ENCODE measurements at places on chromosomes 1 and 21. TPM values are rescaled to one million over a fixed set of nuclear protein-coding genes. Genes with fewer than 3 reads are reported as not detected.

DNA sequence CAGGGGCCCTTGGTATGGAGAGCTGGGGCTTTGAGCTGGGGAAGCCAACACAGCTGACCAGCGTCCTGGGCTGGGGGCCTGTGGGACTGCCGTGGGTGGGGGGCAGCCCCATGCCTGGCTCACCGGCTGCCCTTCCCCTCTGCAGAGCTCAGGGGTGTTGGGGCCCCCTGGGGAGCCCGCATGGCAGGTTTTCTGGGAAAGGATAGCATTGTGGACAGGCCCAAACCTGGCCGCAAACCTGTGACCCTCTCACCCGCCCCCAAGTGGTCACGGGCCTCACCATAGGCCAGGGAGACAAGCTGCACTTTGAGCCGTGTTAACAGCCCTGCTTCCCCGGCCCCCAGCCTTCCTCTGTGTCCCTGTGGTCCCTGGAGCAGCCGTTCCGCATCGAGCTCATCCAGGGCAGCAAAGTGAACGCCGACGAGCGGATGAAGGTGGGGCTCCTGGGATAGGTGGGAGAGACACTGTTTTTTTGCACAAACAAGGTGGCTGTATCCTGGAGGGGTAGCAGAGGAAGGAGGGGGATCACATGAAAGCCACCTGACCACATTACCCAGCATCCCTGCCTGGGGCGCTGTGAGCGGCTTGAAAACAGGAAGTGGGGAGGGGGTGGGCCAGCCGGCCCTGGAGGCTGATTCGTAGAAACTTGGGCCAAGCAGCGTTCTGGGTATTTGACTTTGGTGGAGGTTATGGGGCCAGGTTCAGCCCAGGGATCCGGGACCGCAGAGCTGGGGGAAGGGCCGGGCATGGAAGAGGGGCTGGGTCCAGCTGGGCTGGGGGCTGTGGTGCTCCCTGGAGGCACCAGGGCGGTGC, 65.9 kb downstream of the PIK3CD start:
- peak; percentile 69 for DNase-seq

DNA sequence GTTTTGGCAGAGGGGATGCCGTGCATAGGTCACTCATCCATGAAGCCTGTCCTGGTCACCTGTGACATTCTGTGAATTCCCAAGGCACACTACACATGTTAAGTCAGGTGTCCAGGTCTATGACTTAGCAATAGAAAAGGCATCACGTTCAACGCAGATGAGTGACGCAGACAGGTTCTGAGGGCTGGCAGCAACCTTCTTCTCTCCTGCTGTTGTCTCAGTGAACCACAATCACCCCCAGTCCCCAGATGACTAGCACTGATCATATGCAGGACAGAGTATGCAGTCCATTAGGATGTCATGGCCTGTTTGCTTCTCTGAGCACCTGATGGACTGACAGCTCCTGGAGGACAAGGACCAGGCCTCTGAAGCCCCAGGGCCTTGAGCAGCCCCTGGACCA, 157.8 kb upstream of the KAZN start:
- no peak for DNase-seq

DNA sequence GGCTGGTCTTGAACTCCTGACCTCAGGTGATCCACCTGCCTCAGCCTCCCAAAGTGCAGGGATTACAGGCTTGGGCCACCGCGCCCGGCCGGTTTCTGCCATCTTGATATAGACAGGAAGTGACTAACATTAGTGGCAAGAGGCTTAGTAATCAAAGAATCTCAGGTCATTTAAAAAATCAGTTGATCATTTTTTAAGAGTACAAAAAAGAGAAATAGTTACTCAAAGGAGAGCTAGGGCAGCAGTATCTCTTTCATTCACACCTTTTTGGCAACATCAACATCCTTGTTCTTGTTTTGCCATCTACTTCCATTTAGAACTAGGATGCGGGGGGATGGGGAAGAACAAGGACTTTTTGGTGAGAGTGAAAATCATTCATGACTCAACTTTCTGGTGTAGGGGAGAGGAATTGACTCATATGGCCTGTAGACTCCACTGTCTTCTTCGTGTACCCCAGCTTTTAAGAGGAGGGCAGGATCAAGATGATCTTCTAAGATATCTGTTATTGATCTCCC, 8.8 kb downstream of the FCRLB start:
- peak; percentile 88 for DNase-seq

NES gene
- total RNA-seq, result 1.5 TPM

DNA sequence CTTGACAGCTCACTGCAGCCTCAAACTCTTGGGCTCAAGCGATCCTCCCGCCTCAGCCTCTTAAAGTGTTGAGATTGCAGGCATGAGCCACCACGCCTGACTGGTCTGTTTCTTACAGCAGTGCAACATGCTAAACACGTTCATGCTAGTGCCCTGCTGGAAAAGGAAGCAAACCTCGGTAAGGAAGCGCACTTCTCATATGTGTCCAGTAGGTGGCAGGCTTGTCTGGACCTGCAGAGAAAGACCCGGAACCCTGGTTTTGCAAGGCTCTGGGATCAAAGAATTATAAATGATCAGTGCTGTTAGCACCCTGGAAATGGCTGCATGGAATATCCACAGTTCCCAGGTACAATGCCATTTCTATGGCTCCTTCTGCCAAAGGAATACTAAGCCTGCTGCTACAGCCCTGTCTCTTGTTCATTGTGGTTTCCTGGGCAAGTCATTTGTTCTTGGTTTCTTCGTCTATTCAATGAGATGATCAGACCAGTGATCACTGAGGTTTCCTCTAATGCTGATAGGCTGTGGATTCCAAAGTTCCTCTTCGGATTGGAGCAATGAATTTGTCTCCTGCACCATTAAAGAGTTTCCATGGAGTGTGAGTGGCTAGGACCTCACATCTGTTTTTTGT, 15.9 kb downstream of the RNU5D-1 start:
- peak; percentile 94 for DNase-seq

- DNase-seq, result peak; percentile 80
Measured at GRCh38 chr1:177913762-177914540, 55.9 kb downstream of the SEC16B start.

- no peak for DNase-seq
Measured at GRCh38 chr1:25212725-25213124, 19.6 kb downstream of the SYF2 start.

DNA sequence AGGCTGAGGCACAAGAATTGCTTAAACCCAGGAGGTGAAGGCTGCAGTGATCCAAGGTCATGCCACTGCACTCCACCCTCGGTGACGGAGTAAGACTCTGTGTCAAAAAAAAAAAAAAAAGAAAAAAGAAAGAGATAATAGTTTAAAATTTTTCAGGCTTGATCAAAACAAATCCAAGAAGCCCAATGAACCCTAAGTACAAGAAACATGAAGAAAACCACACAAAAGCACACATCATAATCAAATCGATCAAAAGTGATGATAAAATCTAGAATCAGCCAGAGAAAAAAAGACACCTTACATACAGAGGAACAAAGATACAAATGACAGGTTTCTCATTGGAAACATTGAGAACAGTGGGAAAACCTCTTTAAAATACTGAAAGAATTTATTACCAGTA, 31.5 kb downstream of the LDLRAD1 start:
- no peak for DNase-seq

GRCh38 chr1:169102567-169102966, 3.9 kb upstream of the ATP1B1 start:
- DNase-seq, result peak; percentile 94

DNA sequence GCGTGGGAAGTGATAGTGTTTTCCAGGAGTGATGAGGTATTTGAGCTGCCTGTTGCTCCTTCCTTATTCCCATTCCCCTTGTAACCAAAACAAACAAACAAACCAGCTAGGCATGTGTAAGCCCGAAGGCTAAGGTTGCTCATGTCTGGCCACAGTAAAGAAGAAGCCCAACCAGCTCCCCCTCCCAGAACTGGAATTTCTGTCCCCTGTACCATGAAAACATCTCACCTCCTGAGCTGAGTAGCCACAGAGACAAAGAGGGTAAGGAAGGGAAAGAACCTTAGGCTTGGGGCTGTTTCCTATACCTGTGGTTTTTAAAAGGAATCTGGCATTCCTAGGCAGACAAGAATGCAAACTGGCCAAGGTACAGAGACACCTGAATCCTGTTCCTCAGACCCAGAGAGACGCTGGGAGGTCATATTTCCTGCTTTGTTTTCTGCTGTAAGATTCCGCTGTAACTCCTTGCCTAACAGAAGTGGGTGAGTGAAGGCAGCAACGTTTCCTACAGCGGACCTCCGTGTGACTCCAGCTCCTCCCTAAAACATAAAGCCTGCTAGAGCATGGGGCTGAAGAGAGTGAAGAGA, 41.7 kb upstream of the RAB4A start:
- no peak for DNase-seq

- no peak for DNase-seq
Measured at GRCh38 chr1:51922040-51922439, 43.5 kb upstream of the NRDC start.

SLAMF8 gene
- total RNA-seq, result 0.36 TPM

GRCh38 chr1:44733365-44733764, 2.4 kb upstream of the RNU5D-1 start:
- peak; percentile 88 for DNase-seq

GRCh38 chr1:86852782-86853408, 61.0 kb downstream of the SELENOF start:
- DNase-seq, result no peak

- DNase-seq, result no peak
Measured at GRCh38 chr21:37047079-37047478, 25.8 kb downstream of the PIGP start.

GRCh38 chr1:40901886-40902852, 40.0 kb upstream of the CITED4 start:
- peak; percentile 91 for DNase-seq

DNA sequence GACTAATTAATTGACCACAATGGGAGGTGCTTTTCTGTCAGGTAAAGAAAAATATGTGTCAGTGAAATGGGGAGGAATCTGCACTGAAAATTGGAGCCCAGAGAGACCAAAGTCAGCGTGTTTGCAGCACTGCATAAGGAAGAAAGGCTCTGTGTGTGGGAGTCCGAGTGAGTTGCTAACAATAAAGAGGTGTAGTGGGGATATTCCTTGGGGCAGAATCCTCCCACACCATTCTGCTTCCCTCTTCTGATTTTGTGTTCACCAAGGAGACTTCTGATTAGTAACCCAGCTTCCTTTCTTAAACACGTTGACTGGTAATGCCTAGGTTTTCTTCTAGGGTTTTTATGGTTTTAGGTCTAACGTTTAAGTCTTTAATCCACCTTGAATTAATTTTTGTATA, 240.5 kb downstream of the RPS6KC1 start:
- DNase-seq, result no peak

DNA sequence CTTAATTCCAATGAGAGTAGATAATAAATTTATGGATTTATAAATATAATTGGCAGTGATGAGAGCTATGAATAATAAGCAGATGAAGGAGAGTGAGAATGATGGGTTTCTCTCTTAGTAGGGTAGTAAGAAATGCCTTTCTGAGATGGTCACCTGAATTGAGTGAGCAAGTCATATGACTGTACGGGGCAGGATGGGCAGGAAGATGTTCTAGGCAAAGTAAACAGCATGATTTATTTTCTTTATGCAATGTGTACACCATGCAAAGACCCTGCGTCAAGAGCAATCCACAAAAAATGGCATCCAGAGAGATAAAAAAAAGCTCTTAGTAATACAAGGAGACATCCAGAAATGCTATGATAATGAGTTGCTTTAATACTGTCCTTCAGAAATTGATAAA, 409.9 kb downstream of the HLX start:
- DNase-seq, result no peak

OR10J1 gene
- not detected for total RNA-seq

GRCh38 chr1:226239421-226239820, 16.0 kb downstream of the MIXL1 start:
- no peak for DNase-seq

GRCh38 chr1:2801046-2801445, 447 bp downstream of the TTC34 start:
- DNase-seq, result peak; percentile 71

LRRC71 gene
- total RNA-seq, result 0.59 TPM

DNA sequence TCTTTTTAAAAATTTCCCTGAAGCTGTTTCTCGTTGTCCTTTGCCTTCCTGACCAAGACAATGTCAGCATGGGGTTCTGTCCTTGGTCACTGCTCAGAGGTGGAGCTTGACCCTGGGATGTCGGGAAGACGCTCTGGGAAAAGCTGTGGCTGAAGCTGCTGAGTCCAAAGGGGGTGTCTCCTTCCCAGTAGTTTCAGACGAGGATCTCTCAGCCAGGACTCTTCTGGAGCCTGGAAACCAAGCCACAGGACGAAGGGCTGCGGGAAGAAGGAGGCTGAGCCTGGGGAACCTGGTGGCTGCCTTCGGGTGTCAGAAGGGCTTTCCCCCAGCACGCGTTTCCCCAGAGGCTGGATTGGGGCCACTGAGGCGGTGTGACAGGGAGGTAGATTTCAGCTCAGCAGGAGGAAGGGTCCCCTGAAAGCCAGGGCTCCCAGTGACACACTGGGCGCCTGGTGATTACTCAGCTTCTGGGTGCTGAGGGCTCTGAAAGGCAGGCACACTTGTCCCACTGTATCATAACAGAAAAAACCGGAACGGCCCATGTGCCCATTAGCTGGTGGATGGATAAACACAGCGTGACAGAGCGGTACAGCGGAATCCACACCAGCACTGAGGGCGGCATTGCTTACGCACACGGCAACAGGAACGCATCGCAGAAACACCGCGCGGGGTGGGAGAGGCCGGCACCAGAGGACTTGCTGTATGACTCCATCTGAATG, 5.0 kb upstream of the KRTAP12-1 start:
- DNase-seq, result no peak

NTMT2 gene
- not detected for total RNA-seq

OR6N1 gene
- not detected for total RNA-seq

- peak; percentile 68 for DNase-seq
Measured at GRCh38 chr1:41368801-41369200, 7.6 kb downstream of the FOXO6 start.

S100A3 gene
- total RNA-seq, result 7.6 TPM

GRCh38 chr1:9180111-9180819, 51.4 kb upstream of the GPR157 start:
- peak; percentile 79 for DNase-seq

AADACL3 gene
- total RNA-seq, result not detected

ALG14 gene
- total RNA-seq, result 1.4 TPM

GRCh38 chr1:193589597-193590040, 403.2 kb upstream of the B3GALT2 start:
- no peak for DNase-seq

- DNase-seq, result peak; percentile 8
Measured at GRCh38 chr1:202976633-202977032, 9.6 kb upstream of the CYB5R1 start.

DNA sequence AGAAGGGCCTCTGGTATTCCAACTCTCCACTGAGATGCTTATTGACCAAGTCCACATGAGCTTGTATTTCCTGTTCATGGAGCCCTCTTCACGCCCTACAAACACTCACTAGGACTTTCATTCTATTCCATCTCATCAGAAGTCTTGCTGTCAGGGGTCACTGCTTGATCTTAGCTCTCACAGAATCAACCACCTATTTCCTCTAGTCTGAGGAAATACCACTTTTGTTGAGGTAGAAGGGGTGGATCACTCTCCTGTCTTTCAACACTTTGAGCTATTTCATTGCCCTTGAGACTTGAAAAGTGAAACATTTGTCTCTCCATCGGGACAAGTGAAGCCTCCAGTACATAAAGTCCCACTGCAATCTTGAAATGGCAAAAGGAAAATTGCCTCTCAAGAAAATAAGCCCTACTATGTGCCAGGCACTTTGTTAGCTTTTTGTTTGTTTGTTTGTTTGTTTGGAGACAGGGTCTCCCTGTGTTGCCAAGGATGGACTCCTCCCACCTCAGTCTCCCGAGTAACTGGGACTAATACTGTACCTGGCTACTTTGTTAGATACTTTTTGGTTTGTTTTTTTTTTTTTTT, 19.8 kb upstream of the FAM110D start:
- DNase-seq, result no peak

GRCh38 chr1:22114083-22115012, 28.5 kb downstream of the WNT4 start:
- peak; percentile 89 for DNase-seq

All from osteoblast (primary cell).